ENCODE measurements at places on chromosomes 5 and 9.

DNA sequence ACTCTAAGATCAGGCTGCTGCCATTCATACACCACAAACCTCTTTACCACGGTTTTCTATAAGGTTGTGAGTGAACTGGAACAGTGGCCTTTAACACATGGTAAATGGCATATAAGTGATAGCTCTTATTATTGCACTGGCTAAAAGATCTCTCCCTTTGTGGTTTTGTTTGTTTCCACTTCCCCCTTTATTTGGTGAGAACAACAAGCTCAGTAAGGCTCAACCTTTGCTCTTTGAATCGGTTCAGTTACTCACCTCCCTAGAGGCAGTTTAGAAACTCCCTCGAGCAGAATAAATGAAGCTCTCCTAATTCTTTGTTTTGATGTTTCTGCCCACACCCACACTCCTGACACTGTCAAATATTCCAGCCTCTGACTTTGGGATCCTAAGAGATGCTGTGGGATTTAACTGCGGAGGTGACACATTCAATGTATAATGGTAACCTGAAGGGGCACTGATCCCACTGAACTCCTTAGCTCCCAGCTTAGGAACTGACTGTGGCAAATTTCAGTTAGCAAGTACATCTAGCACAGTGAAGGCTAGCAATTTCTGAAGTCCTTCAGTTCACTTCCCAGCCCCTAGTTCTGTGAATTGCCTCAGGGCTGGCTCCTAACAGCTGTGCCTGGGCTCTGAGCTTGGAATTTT is 22.5 kb upstream of the RAD23B start:
- peak; percentile 83 for DNase-seq

- DNase-seq, result peak; percentile 28
Observed at GRCh38 chr5:172113036-172113435, 75.0 kb downstream of the STK10 start.

DNA sequence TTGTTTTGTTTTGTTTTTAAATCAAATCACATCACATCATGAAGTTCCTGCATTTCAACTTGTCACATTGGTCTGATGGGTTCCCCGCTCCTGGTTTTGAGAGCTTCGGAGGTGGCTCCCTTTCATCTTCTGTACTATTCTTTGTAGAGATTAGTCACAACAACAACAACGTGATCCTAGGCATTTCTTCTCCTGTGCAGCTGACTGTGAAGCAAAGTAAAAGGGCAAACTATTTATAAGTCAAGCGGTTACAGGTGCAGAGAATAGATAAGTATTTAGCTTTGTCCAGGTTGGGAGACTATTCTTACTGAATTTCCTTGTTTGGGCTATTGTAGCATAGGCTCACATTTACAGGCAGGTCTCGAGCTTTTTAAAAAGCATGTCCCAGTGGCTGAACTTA is 197.7 kb upstream of the CDKN2B start:
- DNase-seq, result peak; percentile 22

GRCh38 chr5:141637767-141638419 is 1.1 kb downstream of the RELL2 start:
- DNase-seq, result peak; percentile 80

DNA sequence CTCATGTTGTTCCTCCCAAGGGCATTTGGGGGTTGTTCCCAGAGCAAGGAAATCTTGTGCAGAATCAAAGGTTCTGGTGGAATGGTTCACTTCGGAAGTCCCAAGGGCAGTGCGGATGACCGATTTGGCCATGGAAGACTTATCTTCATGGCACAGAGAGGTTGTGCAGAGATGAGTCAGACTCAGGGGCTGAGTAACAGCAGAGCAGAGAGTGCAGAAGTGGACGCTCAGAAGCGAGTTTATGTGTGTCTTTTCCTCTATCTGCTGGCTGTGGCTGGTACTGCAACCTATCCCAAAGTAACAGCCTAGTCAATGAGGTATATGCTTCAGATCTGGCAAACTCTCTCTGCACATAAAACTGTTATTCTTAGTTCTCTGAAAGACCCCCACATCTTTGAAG is 118.1 kb downstream of the DPYSL3 start:
- no peak for DNase-seq

GRCh38 chr5:112586596-112587062 is 151.1 kb upstream of the APC start:
- peak; percentile 46 for DNase-seq

GRCh38 chr5:119327018-119327417 is 28.8 kb upstream of the TNFAIP8 start:
- DNase-seq, result no peak

- DNase-seq, result no peak
Observed at GRCh38 chr5:65981548-65981947, 55.2 kb downstream of the ERBIN start.

Measured in B cell (primary cell).